Daoy (cell line): ENCODE measurements at places on chromosomes 13 and 19. TPM values are rescaled to one million over a fixed set of nuclear protein-coding genes. Genes with fewer than 3 reads are reported as not detected.
A peak's percentile ranks its signal among the peaks of the same experiment; 100 is the strongest.

The ZNF888 gene
- 3.0 TPM in 2 replicates for total RNA-seq

The ZNF878 gene
- total RNA-seq, result 0.57 TPM in 1 of 2 replicates, not detected in the other

The FGF21 gene
- not detected in 2 replicates for total RNA-seq

The KRTDAP gene
- not detected in 2 replicates for total RNA-seq

The ZNF738 gene
- 17.9 and 20.9 TPM in 2 replicates for total RNA-seq

The CYP2A7 gene
- not detected in 2 replicates for total RNA-seq

The ZNF575 gene
- total RNA-seq, result not detected in 2 replicates

The PRRG2 gene
- 0.30 and 5.8 TPM in 2 replicates for total RNA-seq

The MAST1 gene
- 0.11 and 0.57 TPM in 2 replicates for total RNA-seq

GRCh38 chr19:17441241-17442021 is 7.0 kb downstream of the TMEM221 start:
- peak; percentile 39 for DNase-seq

GRCh38 chr19:13841962-13842290 is 35.0 kb upstream of the NANOS3 start:
- peak; percentile 24 for DNase-seq

DNA sequence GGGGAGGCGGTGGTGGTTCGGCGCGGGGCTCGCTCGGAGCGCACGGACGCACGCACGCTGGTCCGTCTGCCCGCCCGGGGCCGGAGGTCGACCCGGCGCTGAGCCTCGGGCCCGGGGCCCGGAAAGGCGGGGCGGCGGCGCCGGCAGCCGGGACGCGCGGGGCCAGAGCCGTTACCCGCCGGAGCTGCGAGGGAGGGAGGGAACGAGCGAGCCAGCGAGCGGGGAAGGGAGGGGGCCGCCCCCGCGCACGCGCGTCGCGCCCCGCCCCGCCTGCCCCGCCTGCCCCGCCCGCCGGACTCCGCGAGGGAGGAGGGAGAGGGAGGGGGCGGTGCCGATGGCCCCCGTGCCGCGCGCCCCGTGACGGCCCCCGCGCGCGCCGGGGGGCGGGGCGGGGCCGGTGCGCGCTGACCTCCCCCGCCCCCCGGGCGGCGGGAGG is 15.0 kb downstream of the CIC start:
- peak; percentile 90 for DNase-seq

GRCh38 chr19:28063702-28064101 is 1149.2 kb downstream of the UQCRFS1 start:
- DNase-seq, result no peak

DNA sequence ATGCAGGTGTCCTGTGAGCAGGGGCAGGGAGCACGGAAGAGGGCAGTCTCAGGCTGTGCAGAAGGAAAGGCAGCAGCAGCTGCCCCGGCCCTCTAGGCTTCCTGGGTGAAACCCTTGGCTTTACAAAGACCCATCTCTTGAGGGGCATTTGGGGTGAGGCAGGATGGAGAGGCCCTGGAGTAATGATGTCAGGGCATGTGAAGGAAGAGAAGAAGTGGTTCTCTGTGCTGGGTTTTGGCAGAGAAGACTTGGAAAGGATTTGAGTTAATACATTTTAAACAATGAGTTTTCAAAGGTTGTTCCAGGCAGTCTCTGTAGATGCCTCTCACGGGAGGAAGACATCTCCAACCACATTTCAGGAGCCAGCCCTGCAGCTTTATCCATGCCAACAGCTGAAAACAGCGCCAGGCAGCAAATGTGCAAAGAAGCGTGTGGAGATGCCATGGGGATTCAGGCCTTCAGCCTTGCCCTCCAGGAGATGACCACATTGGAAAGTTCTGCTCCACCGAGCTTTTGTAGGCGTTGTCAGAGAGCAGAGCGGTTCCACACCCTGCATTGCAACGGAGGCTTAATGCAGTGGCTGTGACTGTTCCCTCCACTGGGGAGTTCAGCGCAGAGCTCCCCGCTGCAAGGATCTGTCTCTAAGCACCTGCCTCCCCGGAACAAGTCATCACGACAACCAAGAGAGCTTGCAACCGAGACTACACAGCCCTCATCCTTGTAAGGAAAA is 322.8 kb downstream of the UQCRFS1 start:
- no peak for DNase-seq

- peak; percentile 70 for DNase-seq
Measured at GRCh38 chr19:18895038-18895823, 727 bp downstream of the CERS1 start.

- no peak for DNase-seq
Measured at GRCh38 chr19:50290775-50291174, 38.4 kb downstream of the KCNC3 start.

- DNase-seq, result no peak
Measured at GRCh38 chr19:3863648-3864047, 5.2 kb downstream of the ZFR2 start.

DNA sequence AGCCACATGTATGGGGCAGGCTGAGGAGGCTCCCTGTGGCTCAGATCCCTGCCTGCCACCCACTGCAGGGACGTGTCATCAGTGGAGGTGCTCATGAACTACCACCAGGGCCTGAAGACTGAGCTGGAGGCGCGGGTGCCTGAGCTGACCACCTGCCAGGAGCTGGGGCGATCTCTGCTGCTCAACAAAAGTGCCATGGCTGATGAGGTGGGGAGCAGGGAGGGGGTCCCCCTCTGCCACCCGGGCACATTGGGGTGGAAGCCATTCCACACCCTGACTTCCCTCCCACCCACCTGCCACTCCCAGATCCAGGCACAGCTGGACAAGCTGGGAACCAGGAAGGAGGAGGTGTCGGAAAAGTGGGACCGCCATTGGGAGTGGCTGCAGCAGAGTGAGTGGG is 11.3 kb upstream of the SHKBP1 start:
- DNase-seq, result no peak

- no peak for DNase-seq
Measured at GRCh38 chr13:51327961-51328360, 11.5 kb upstream of the SERPINE3 start.

DNA sequence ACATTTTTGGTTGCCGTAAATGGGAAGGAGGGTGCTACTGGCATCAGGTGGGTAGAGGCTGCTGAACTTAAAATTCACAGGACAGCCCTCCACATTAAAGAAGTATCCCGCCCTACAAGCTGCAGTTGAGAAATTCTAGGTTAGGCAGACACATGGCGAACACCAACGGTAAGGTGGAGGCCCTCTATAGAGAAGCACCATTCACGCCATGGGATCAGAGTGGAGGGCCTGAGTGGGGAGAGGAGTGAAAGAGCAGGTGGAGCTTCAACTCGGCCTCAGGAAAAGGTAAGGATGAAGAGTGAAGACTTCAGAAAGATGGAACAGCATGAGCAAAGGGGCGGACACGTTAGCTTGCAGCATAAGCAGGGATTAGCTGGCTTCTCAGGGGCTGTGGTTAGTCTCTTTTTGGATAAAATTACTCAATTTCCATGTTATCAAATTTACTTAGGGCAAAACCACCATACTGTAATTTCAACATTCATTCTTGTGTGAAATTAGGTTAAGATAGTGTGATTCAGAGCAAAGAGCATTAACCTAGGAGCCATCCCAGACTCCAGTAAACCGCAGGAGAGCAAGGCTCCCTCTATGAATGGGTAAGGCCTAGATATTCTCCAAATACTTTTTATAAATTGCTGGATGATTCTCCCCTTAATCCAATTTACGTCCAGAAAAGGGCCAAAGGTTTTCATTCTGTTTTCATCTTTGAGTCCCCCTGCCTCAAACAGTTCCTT is 1.2 kb downstream of the EEF1AKMT1 start:
- DNase-seq, result no peak

DNA sequence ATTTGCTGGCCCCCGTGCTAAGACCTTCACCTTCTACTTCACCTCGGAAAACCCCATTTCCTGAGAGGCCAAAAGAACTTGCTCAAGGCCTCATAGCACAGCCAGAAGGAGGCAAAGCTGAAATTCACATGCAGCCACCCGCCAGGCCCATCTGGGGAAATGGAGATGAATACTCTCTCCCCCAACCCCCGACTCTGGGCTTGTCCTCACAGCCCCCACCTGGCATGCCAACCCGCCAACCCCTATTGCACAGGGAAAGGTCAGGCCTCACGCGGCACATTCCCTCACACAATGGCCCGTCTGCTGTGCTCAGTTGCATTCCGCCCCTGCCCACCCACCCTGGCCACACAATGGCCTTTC is 3.2 kb downstream of the PRX start:
- DNase-seq, result no peak

DNA sequence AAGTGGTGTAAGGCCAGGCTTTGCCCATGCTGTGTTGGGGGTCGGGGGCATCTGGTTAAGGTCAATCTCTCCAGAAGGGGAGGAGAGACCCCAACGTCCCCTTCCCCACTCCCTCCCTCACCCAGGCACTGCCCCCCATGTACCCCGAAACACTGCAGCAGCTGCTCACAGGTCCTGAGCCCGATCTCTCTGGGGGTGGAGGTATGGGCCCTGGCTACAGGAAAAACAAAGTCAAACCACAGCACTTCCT is 10.2 kb downstream of the CAPN12 start:
- DNase-seq, result no peak

DNA sequence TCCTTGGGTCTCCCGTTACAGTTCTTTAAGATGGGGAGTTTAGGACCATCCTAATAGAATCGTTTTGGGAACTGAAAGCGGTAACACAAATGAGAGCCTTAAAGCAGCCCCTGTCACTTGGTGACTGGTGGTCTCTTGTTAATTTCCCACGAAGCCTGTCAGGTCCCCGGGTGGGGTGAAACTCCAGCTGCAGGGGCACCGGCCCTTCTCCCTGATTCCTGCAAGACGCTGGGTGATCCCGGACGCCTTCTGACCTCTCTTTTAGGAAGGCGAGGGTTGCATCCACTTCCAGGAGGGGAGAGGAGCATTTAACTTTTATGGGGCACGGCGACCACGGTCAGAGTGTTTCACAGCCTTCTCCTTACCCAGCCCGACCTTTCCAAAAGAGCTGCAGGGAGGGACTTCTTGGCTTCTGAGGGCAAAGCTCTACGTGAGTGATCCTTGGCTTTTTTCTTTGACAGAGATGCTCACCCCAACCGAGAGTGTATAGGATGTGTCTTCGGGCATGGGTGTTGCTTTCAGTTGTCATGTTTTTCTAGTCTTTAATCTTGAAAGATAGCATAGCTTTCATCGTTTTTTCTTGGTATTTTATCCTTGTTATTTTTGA is 688 bp downstream of the ZNF225 start:
- DNase-seq, result peak; percentile 3

DNA sequence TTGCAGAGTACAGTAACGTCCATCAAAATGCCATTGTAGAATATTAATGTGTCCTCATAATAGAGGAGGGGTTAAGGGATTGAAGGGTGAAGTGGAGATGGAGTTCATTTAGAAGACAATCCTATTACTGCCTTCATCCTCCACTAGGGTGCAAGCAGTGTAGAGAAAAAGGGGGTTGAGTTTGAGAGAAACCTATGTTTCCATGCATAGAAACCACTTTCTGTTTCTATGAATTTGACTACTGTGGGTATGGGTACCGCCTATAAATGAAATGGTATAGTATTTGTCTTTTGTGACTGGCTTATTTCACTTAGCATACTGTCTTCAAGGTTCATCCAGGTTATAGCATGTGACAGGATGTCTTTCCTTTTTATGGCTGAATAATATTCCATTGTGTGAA is 156.0 kb downstream of the GGACT start:
- DNase-seq, result no peak

- no peak for DNase-seq
Measured at GRCh38 chr13:100633461-100633860, 41.1 kb downstream of the TMTC4 start.

DNA sequence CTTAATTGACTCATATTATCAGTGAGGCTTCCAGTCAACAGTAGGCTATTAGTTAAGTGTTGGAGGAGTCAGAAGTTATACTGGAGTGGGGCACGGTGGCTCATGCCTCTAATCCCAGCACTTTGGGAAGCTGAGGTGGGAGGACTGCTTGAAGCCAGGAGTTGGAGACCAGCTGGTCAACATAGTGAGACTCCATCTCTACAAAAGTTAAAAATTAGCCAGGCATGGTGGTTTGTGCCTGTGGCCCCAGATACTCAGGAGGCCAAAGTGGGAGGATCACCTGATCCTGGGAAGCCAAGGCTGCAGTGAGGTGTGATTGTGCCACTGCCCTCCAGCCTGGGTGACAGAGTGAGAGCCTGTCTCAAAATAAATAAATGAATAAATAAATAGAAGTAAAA is 53.2 kb downstream of the COMP start:
- DNase-seq, result no peak

GRCh38 chr13:37492741-37493514 is 105.6 kb downstream of the POSTN start:
- no peak for DNase-seq

- peak; percentile 63 for DNase-seq
Measured at GRCh38 chr19:54478677-54479266, 5.7 kb upstream of the CDC42EP5 start.

DNA sequence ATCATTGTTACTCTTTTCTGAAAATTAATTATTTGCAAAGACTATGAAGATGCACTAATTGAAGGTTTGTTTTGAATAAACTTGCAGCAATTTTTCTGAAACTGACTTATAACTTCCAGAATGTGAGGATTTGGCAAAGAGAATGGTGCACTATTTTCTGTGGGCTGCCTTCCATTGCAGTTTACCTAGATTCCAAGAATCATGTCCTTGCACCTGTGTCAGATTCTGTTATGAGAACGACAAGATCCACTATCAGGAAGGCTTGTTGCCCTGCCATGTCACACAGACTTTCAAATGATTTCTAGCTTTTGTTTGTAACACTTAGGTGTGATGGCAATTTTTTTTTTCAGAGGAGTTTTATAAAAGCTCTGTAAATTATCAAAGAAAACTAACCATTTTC is 5.6 kb upstream of the SLAIN1 start:
- no peak for DNase-seq

DNA sequence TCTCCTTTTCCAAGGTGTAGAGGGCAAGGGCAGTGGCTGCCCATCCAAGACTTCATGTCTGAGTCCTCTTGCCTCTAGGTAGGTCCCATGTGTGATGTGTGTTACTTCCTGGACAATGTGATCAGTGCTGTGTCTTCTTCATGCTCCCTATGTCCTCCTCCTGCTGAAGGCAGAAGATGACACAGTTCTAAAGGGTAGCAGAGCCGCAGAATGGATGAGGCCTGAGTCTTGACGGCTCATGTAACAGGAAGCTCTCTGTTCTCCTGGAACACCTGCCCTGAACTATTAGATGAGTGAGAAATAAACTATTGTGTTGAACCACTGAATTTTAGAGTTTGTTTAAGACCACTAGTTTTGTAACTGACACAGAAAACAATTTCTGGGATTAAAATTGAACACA is 165.9 kb downstream of the NDFIP2 start:
- DNase-seq, result no peak

- DNase-seq, result peak; percentile 13
Measured at GRCh38 chr19:44050740-44051649, 841 bp upstream of the ZNF223 start.
